ENCODE measurements at places on chromosomes 1 and 21.
A peak's percentile ranks its signal among the peaks of the same experiment; 100 is the strongest.

DNA sequence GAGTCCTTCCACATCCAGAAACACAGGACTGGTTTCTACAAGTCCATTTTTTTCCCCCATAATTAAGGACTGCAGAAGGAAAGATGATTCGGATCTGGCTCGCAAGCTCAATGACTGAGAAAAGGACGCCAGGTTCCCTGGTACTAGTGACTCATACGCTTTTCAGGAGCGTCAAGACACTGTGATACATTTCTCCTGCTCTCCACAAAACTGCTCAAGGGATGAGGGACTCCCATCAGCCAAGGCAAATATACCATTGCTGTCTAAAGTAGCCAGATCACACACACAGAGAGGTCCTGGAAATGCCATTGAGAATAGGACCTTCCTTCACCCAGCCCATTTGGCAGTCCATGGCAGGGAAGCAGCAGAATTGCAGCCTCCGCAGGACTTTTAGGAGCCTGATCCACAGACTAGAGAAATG lies 253.6 kb upstream of the IRF2BP2 start:
- peak; percentile 69 for DNase-seq

DNA sequence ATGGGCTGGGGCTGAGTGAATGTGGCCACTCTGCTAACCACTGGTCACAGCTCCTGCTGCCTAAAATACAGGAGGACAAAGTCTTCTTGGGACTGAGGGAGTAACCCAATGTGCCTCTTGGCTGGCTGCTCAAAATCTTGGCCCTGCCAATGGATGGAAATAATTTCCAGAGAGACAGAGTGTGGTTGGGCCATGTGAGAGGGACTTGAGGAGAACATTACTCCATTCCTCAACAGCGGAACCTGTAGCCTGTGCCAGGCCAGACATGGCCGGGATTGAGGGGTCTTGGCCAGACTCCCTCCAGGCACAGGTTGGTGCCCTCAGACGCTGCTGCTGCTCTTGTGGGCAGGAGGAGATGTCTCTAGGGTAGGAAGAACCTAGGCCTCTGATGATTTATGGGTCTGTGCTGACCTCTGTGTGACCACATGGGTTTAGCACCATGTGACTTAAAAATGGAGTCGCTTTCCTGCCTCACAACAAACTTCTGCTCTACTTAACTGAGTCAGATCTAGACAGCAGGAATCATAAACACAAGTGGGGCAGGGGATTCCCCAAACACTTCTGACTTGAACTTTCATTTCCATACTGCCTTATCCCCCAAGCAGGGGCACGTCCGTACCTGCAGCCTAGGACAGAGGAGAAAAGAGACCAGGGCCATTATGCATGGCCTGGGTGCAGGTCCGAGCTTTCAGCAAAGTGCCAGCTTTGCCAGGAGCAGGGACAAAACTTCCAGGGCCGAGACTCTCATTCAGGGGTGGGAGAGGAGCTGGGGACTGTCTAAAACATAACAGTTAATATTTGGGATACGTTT lies 79.2 kb downstream of the CD34 start:
- peak; percentile 17 for DNase-seq

GRCh38 chr1:177849579-177850290 lies 120.1 kb downstream of the SEC16B start:
- no peak for DNase-seq

DNA sequence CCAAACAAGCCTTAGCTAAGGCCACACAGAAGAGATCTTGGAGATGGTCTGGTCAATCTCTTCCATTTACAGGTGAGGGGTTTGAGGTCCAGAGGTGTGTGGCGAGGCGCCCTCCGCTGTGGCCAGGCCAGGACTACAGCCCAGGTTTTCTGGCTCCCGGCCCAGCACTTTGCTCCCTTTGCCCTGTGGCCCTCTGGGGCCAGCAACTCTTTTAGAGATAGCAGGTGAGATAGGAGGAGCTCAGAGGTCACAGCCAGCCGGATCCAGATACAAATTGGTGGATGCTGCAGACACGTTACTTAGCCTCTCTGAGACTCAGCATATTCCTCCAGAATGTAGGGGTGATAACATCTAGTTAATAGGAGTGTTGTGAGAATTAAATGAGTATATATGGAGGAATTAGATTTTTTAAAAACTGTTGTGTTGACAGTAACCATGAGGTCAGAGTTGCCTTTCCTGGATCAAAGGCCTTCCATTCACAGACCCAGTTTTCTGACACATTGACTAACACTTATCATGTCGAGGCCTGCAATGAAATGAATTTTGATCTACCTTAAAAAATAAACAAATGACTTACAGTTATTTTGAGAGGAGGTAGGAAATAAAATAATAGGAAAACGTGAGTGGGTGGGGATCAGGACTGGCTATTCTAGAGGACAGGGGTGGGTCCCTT lies 16.6 kb downstream of the TEX35 start:
- DNase-seq, result no peak

DNA sequence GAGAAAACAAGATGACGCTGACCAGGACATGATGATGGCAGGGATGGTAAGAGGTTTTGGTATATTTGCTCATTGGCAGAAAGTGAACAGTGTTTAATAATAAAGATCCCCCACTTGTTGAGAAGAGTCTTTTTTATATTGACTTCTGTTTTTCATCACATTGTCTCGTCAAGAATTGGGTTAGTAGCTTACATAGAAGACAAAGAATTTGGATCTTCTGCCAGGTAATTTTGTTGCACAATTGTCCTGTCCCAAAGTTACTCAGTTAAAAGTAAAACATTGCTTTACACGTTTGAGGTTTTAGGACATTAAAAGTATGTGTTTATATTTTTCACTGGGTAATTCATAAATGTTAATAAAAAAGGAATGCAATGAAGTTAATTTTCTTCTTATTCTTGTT lies 48.3 kb upstream of the LAMC2 start:
- DNase-seq, result no peak

DNA sequence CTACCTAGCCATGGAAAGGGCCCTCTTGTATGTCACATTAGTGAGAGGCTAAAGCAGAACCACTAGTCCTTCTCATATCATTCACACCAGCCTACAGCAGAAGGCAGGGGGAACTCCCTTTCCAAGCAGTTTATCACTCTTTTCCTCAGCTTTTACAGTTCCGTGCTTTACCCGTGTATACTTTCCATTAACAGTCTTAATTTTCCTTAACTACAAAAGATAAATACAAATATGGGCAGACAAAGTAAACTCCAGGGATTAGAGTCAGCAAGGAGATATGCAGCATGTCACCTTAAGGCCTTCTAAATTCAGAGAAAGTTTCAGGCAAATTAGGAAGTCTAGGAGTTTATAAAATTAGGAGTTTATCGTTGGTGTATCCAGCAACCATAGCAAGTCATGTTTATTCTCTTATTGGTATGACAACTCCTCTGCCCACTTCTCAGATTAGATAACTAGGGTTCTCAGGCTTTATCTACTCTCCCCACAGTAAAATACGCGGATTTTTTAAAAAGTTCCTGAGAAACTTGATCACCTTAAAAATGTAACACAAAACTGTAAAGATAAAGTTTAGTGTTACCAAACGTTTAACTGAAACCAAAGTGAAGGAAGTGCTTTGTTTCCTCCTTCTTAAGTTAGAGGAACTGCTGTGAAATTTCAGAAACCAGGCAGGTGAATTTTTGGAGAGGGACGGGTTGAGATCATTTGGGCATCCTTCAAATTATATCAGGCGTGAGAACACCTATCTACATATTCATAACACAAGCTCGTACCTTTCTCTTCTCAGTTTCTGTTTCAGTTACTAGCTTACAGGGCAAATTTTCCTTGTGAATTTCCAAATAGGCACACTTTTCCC lies 42.7 kb upstream of the SLC19A2 start:
- DNase-seq, result no peak

Measured in RCC 7860 (cell line).